ENCODE measurements at places on chromosomes 13 and 19.

- no peak for DNase-seq
These were observed 4.1 kb downstream of the HMG20B start for GRCh38 chr19:3576696-3577443.

DNA sequence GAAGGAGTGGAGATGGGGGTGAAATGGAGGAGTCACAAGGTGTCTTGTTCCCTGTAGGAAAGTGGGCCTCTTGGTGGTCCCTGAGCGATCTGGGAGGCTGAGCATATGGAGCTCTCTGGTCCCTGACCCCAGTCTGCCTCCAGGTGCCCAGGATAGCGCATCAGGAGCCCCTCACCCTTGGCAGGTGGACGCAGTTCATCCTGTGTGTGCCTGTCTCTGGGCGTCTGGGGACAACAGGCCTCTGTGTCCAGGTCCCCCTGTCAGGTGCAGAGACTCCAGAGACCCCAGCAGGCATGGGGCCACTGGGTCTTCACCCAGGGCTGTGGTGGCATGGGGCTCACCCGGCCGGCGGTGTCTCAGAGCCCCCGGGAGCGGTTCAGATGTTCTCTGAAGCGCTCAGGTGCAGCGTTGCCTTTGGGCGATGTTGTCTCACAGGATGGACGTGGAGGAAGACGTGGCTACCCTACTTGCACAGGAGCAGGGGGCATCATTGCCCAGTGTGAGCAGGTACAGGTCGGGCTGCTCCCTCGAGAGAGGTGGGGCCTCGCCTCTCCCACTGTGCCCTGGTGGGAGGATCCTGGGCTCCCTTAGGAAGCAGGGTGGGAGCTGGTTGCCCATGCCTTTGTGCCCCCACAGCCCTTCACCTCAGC, 58.1 kb upstream of the TPM4 start:
- DNase-seq: no peak

DNA sequence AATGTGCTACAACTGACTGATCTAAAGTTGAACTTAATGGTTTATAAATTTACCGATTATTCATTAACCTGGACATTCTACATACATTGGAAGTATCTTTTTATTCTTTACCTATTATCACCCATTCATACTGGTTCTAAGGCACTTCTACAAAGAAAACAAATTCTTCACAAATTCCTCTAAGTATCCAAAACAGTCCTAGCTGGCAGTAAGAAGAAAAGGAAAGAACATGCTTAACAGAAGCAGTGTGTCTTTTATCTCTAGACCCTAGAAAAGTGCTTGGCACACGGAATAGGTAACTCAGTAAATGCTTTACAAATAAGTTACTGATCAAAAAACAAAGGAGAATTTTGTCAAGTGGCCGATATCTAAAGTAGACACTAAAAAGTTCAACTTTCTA, 32.8 kb downstream of the TSC22D1 start:
- DNase-seq: no peak

DNA sequence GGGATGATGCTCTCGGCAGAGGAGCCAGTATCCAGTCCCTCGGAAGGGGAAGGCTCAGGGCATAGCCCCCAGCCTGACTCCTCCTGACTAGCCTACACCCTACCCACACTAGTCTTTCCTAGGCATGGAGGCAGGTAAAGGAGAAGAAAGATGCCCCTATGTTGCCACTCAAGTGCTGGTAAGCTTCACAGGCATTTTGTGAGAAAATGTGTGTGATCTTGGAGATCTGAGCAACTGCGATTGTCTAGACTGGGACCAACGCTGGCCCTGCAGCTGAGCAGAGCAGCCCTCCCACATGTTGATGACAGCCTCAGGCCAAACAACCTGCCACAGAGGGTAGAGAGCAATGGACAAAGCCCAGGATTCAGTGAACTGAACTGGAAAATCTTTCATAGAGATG, 11.7 kb upstream of the ATP12A start:
- DNase-seq: no peak

GRCh38 chr19:5492635-5493409, 37.6 kb downstream of the ZNRF4 start:
- DNase-seq: no peak

- no peak for DNase-seq
These were observed 4.6 kb downstream of the RBM26 start for GRCh38 chr13:79401259-79402070.

GRCh38 chr13:94435604-94436226, 43.8 kb downstream of the DCT start:
- DNase-seq: no peak

GRCh38 chr13:100461309-100462030, 127.1 kb downstream of the GGACT start:
- DNase-seq: no peak

- DNase-seq: no peak
These were observed 56.1 kb downstream of the ALOX5AP start for GRCh38 chr13:30791354-30792001.

- no peak for DNase-seq
These were observed 1043.6 kb downstream of the UQCRFS1 start for GRCh38 chr19:28169168-28169887.
